MCF 10A (cell line): ENCODE measurements at places on chromosomes 16 and 17. TPM values are rescaled to one million over a fixed set of nuclear protein-coding genes. Genes with fewer than 3 reads are reported as not detected.

Gene CORO1A
- 0.83 and 1.9 TPM in 2 replicates for total RNA-seq

GRCh38 chr17:75856062-75856756 is 1.1 kb upstream of the WBP2 start:
- H3K4me3 ChIP-seq = no peak overlapping the region

- no peaks in the 10 kb centered on the region for H3K27me3 ChIP-seq
- peak; percentile 57 for DNase-seq
- H3K27ac ChIP-seq = no peak overlapping the region
- H3K4me1 ChIP-seq = peaks cover 8% of the 10 kb centered on the region
- H3K4me3 ChIP-seq = no peak overlapping the region
Measured at GRCh38 chr16:31177136-31177535, 2.8 kb upstream of the FUS start.

DNA sequence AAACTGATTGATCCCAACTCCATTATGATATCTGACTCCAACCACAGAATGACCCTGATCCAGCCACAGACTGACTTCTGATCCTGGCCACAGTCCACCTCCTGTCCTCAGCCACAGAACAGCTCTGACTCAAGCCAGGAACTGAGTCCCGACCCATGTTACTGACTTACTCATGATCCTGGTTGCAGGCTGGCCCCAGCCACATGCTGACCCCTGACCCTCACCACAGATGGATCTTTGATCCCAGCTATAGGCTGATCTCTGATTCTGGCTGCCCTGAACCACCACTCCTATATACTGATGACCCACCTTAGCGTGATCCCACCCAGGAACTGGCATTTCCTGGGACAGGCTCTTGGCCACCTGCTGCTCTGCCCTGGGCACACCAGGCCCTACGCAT is 32.2 kb upstream of the IL21R start:
- H3K36me3 ChIP-seq = no peaks in the 10 kb centered on the region
- H3K27me3 ChIP-seq = no peaks in the 10 kb centered on the region
- H3K27ac ChIP-seq = no peak overlapping the region
- peaks cover 2% of the 10 kb centered on the region for H3K4me1 ChIP-seq
- H3K4me3 ChIP-seq = no peak overlapping the region
- DNase-seq = no peak

- peaks cover 53% of the 10 kb centered on the region for H3K27me3 ChIP-seq
- no peak overlapping the region for H3K27ac ChIP-seq
- no peaks in the 10 kb centered on the region for H3K4me1 ChIP-seq
- no peak for DNase-seq
- H3K36me3 ChIP-seq = no peaks in the 10 kb centered on the region
- no peak overlapping the region for H3K4me3 ChIP-seq
Measured at GRCh38 chr16:89040861-89041570, 52.6 kb upstream of the ACSF3 start.

- peaks cover 5% of the 10 kb centered on the region for H3K27me3 ChIP-seq
- peak; percentile 24 for DNase-seq
- H3K27ac ChIP-seq = peak overlapping the region; percentile 81
- H3K4me1 ChIP-seq = peaks cover 13% of the 10 kb centered on the region
Measured at GRCh38 chr17:14301279-14302090, 604 bp downstream of the HS3ST3B1 start.
